Stimulated activated CD4-positive, alpha-beta T cell treated with anti-CD3 and anti-CD28 coated beads, Interleukin-12 subunit alpha, Interleukin-12 subunit beta, amount 100 ng/mL, for 24 hours (primary cell): ENCODE measurements at places on chromosomes 5 and 9.

DNA sequence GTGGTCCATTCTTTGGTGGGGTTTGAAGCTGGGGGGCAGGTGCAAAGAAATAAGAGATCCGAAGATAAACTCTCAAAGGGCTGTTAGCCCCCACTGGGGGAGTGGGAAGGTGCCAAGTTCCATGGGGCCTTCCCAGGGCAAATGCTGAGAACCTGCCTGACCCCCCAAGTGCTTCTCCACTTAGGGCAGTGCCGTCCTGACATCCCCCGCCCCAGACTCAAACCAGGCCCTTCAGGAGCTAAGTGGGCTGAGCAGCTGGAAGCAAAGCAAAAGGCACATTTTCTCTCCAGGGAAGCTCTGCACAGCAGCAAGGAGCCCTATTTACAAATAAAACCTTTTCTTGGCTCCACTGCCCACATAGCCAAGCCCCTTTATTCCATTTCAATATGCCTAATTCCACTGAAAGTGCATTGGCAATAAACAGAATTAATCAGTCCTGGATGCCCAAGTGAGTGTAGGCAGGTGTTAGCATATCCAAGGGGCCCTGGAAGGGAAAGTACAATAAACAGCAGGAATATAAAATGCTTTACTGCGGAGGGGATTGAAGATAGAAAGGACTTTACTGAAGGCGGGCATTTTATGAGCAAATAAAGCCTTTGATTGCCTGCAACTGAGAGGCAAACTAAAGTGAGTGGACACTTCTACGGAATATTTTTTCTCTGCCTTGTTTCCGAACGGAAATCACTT is 44.6 kb downstream of the WHRN start:
- no peak for DNase-seq

GRCh38 chr9:74663439-74663838 is 166.3 kb downstream of the RORB start:
- no peak for DNase-seq

GRCh38 chr5:87195104-87195591 is 72.5 kb upstream of the RASA1 start:
- no peak for DNase-seq

DNA sequence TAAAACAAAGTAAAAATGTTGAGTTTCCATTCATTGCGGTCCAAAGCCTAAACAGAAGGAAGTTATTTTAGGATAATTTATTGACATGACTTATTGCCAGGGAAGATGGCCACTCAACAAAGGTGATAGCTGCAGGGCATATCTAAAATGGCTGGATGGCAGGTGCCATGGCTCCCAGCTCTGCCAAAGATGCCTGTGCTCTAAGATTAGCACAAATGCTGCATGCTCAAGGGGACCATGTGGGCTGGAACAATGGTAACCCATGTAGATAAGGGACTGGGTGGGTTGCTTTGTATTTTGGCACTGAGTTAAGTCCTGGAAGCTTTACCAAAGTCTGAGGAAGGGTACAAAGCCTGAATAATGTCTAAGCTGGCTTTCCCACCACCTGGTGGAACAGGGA is 95.5 kb upstream of the IFNK start:
- no peak for DNase-seq

GRCh38 chr5:170169996-170170395 is 62.8 kb upstream of the C5orf58 start:
- no peak for DNase-seq
